ENCODE measurements at places on chromosomes 2 and 18.

- peak; percentile 39 for DNase-seq
These were observed 49.6 kb upstream of the SLC5A7 start for GRCh38 chr2:107936433-107937359.

DNA sequence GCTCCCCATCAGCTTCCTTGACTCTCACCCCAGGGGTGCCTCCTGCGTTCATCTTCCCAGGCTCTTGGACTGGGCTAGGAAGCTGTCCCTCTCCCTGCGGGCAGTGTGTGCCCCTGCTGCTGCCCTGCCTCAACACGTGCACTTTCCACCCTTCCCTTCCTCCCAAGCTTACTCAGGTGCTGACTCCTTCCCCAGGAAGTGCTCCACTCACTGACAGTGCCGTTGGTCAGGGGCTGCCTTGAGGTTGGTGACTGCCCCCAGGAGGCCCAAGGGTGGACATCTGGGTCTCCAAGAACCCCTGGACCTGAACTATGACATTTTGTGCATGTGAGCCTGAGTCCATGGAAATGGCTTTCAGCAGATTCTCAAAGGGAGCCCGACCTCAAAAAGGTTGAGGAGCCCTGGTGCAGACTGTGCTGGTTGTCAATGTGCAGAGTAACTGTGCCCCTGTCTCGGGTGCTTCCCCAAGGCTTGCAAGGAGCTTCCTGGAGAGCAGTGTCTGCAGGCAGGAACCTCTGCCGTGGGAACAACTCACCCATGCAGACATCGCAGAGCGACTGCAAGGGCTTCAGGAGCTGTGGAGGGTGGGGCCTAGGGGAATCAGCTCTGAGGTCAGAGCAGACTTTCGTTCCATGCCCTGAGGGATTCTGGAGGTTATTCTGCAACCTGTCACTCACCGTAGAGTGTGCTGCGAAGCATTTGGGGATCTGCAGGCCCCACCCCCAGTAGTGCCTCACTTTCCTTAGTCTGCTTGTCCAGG lies 116.5 kb upstream of the MCFD2 start:
- no peak for DNase-seq

DNA sequence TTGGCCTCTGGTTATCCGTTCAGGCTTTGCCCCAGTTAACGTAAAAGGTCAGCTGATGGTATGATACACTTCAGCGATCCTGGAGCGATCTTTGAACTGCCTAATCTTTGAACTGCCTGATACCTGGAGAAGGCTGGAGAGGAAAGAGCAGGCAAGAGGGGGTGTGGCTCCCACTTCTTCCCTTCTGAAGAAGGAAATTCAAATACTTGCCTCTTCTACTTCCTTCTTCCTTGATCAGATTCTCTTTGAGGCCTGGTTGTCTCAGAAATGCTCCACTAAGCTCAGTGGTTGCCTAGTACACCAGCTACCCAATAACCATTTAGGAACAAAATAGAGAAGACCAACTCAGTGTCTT lies 619 bp downstream of the GALM start:
- no peak for DNase-seq

DNA sequence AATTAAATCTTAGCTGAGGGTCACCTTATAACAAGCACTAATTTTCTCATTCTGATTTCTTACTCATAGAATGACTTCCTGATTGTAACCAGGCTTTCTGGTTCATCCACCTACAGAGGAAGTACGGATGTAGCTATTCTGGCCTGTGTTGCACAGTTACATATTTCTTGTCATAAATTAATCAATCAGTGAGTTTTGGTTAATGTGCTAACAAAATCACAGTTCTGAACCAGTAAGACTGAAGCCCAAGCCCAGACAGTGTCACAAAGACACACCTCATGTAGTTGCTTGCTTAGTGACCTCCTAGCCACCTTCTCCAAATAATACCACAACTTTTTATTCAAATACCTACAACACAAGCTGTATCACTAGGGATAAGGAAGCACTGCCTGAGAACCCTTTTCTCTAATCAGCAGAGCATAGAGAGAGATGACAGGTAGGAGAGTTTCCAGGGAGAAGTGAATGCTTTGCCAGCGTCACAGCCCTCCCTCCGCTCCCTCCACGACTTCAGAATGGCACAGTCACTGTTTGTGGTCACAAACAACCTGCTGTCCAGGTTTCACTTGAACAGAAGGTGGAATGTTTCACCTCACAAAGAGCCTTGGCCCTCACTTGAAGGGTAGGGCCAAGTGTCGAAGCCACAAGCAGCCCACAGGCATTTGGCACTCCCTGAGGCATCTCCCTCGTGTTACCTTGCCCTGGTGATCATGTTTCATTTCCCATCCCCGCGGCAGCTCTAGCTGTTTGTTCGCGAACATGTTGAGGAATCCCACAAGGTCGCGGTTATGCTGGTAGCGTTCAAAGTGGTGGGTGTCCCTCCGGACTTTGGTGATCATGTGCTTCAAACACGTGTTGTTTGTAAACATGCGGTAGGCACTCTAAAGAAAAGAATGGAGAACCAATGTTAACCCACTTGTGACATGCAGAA lies 120.8 kb upstream of the STK17B start:
- DNase-seq: no peak

DNA sequence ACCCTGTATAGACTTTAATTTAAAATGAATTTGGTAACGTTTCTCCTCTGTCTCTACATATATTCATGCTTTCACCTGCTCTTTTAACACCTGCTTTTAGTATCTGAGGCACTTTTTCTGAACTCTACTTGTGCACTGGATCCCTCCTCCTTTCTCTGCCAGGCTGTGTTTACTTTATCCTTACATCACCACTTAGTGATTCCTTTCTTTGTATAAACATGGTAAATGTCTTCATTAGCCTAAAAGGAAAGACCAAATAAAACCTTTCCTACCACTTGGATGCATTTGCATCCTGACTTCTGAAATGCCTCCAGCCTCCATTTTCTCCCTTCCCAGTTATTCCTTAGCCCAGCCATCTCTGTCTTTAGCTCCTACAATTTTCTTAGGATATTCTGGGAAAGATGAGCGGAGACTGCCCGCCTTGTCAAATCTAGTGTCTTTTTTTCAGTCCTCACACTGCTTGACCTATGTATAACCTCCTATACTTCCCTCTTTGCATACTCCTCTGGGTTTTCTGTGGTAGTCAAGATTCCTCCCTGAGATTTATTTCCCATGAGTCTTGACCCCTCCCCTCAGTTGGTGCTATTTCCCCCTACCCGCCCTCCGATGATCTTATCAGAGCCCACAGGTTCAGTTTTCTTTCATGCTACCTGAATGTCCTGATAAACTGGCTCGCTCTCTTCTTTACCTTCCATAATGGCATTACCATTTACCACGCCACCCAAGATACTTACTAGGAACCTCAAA lies 44.8 kb downstream of the REL start:
- DNase-seq: no peak

DNA sequence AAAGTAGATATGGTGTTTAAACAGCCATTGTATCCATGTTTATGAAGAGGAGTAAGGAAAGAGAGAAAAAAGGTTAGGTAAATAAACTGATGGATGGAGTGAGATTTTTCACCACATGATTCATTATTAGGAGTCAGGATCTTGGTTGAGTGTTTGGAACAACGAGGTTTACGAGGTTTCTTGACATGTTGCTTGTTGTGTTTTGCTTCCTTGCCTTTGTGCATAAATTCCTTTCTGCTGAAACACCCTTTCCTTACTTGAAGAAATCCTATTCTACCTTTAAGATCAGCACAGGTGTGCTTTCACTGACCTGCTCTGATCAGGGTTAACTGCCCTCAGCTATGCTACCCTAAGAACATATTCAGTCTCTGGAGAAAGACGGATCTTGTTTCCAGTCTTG lies 66.6 kb downstream of the EFEMP1 start:
- DNase-seq: no peak

GRCh38 chr2:119218478-119219064 lies 5.1 kb upstream of the STEAP3 start:
- DNase-seq: no peak

GRCh38 chr2:74083750-74084149 lies 64.0 kb downstream of the BOLA3 start:
- no peak for DNase-seq

DNA sequence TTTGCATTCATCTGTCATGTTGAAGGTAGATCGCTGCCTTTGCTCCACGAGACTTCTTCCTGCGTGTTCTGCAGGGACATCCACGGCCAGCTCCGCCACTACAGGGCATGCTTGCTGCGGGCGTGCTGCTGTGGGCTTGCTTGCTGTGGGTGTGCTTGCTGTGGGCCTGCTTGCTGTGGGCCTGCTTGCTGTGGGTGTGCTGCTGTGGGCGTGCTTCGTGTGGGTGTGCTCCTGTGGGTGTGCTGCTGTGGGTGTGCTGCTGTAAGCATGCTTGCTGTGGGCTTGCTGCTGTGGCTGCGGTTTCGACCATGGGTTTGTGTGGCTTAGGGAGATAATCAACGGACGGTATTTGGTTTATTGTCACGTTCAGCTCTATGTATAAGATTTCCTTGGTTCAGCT lies 161.3 kb upstream of the NFATC1 start:
- no peak for DNase-seq

- no peak for DNase-seq
These were observed 74.3 kb upstream of the MSTN start for GRCh38 chr2:190136825-190137224.

- no peak for DNase-seq
These were observed 319.4 kb downstream of the NRXN1 start for GRCh38 chr2:50712569-50712968.

GRCh38 chr2:234955971-234956509 lies 4.2 kb downstream of the SH3BP4 start:
- DNase-seq: no peak

DNA sequence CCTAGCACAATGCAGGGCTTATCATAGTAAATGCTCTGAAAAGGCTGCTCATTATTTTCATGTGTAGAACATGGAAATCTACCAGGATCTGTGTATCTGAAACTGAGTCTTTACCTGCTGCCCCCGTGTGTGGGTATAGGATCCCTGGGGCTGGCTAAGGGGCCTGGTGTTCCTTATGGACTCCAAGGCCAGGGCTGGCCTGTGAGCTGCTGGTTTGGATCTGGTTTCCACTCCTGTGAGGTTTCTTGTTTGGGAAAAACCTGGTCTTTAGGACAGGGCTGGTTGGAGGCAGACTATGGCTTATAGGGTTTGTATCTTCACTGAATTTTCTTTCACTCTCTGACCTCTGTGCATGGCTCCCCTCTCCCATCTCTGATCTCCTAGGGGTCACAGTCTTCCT lies 80.8 kb downstream of the DYSF start:
- DNase-seq: no peak

GRCh38 chr2:157874348-157874747 lies 1.8 kb downstream of the ACVR1 start:
- DNase-seq: no peak

DNA sequence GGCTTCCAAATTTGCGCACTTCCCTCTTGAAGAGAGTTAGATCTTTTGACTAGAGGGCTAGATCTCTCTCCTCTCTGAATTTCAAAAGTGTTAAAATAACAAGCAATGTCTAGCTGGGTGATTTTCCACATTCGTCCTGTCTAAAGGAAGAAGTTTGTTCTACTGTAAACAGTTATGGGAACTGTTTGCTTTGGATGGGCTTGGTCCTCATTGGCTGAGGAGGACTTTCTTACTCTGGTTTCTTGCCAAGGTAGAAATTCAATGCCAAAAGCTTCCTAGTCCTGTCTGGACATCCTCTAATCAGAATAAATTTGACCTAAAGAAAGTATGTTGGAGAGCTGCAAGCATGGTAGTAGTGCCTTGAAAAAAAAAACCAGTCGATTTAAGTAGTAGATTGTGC lies 47.4 kb upstream of the RAPH1 start:
- no peak for DNase-seq

DNA sequence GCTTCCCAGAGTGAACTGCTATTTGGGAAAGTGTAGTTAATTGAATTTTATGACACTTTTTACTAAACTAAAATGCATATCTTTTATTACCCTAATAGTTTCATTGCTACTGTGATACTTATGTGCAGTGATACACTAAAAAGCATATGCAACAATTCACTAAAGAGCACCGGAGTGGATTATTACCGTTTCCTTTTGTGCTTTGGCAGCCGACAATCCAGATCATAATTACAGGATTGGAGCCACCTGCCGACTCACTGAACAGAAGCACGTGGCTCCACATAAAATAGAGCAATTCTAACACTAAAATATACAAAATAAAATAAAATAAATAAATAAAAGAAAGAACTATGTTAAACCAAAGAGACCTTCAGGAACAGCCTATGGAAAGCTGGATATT lies 583.4 kb downstream of the NRXN1 start:
- DNase-seq: no peak

GRCh38 chr18:43596105-43596712 lies 318.9 kb upstream of the SYT4 start:
- DNase-seq: no peak

DNA sequence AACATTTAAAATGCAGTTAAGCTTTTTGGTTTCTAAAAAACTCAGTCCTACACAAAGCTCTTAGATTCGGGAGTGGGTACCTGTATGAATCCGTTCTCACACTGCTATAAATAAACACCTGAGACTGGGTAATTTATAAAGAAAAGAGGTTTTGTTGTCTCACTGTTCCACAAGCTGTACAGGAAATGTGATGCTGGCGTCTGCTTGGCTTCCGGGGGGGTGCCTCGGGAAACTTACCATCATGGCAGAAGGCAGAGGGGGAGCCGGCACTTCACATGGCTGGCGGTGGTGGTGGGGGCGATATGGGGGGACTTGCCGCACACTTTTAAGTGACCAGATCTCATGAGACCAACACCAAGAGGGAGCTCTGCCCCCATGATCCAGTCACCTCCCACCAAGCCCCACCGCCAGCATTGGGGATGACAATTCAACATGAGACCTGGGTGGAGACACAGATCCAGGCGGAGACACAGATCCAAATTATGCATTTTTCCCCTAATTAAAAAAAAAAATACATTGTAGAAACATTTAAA lies 222.5 kb downstream of the GBX2 start:
- no peak for DNase-seq

DNA sequence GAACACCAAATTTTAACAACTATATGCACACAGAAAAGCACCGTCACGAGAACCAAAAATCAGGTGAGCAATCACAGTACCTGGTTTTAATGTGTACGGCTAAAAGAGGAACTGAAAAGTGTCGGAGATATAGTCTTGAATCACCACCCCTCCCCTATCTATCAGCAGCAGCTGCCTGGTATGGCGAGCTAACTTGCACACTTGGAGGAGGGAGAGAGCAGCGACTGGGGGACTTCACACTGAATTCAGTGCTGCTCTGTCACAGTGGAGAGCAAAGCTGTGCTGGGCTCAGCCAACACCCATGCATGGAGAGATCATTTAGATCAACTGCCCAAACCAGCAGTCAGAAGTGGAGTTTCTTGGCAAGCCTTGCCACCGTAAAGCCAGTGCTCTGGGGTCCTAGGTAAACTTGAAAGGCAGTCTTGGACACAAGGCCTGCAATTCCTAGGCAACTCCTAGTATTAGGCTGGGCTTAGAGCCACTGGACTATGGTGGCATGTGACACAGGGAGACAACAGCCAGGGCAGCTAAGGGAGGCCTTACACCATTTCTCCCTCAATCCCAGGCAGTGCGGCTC lies 89.2 kb upstream of the CD226 start:
- DNase-seq: no peak

GRCh38 chr18:57035590-57035989 lies 111.3 kb upstream of the BOD1L2 start:
- no peak for DNase-seq

DNA sequence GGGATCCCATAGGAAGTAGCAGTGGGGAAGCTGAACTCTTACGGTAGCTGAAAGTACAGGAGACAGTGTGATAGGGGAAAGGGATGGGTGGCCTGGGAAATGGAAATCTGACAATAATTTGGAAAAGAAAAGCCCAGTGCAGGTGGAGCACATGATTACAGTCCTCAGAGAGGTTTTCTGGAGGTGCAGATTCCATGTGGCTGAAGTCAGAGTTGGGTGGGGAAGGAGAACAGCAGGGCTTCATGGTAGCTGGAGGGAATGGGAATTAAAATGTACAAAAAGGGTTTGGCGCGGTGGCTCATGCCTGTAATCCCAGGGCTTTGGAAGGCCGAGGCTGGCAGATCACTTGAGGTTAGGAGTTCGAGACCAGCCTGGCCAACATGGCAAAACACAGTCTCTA lies 12.2 kb downstream of the HRH4 start:
- DNase-seq: no peak

Data from nephron progenitor cell (in vitro differentiated cells).